ENCODE measurements at places on chromosomes 12 and 14.
A peak's percentile ranks its signal among the peaks of the same experiment; 100 is the strongest.

- H3K4me3 ChIP-seq, result no peak overlapping the region
- no peak overlapping the region for H3K27ac ChIP-seq
- no peaks in the 10 kb centered on the region for H3K4me1 ChIP-seq
- no peaks in the 10 kb centered on the region for H3K36me3 ChIP-seq
These were observed 873.6 kb downstream of the C12orf50 start for GRCh38 chr12:87155621-87156020.

DNA sequence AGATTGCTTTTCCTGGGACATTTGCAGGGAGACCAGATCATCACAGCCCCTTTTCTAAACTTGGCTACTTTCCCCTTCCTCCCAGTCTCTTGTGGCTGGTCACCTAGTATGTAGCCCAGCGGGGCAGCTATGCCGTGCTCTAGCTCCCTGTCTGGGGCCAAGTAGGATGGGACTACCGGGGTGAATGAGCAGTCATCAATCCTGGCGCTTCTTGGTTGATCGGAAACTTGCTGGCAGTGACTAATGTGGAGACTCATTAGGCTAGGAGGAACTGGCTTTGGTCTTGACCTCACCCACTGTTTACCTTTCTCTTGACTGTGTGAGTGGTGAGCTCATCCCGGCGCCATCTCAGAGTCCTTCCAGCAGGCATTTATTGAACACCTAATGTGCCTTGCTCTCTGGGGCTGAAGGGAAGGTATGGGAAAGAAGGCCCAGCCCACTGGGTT lies 15.9 kb downstream of the PLEKHG3 start:
- DNase-seq, result no peak
- no peaks in the 10 kb centered on the region for H3K36me3 ChIP-seq
- H3K27ac ChIP-seq, result no peak overlapping the region
- H3K4me3 ChIP-seq, result no peak overlapping the region
- no peaks in the 10 kb centered on the region for H3K27me3 ChIP-seq

DNA sequence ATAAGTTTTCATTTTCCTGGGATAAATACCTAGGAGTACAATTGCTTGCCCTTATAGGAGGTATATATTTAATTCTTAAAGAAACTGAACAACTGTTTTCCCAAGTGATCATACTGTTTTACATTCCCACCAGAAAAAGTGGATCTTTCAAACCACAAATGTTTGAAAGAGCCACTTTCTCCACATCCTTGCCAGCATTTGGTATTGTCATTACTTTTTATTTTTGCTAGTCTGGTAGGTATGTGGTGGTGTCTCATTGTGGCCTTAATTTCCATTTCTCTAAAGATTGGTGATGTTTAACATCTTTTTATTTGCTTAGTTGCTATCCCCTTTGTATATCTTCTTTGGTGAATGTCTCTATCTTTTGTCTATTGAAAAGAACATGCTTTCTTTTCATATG lies 50.6 kb downstream of the CCDC91 start:
- H3K27me3 ChIP-seq, result no peaks in the 10 kb centered on the region
- H3K27ac ChIP-seq, result no peak overlapping the region
- no peaks in the 10 kb centered on the region for H3K4me1 ChIP-seq
- DNase-seq, result no peak

DNA sequence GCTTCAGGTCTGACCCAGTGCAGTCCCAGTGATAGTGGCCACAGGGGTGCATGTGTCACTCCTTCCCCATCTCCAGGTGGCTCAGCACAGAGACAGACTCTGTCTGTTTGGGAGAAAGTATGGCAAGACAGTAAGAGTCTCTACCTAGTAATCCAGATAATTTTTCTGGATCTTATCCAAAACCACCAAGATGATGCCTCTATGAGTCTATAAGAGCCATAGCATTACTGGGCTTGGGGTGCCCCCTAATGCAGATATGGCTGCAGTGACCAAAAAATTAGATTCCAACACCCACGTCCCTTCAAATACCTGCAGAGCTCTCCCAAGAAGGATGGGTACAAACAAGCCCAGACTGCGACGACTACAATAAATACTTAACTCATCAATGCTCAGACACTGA lies 123.8 kb downstream of the GRIP1 start:
- no peaks in the 10 kb centered on the region for H3K4me1 ChIP-seq
- no peak overlapping the region for H3K4me3 ChIP-seq
- H3K27me3 ChIP-seq, result no peaks in the 10 kb centered on the region
- no peaks in the 10 kb centered on the region for H3K36me3 ChIP-seq
- no peak for DNase-seq

DNA sequence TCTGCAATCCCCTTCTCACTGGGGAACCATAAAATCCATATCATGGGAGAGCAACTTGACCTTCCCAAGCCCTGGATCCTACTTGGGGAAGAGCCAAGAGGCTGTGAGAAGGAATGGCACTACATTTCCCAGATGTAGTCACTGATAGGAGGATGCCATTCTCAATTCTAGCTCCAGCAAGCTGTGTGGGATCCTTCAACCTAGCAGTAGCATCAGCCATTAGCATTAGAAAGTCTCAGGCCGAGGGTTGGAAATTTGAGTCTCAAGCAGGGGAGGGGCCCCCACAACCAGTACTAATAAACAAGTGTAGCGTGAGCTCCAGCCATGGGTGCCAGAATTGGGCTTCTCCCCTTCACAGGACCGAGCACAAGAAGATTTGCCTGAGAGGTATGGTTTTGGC lies 84.3 kb upstream of the NELL2 start:
- DNase-seq, result no peak
- no peak overlapping the region for H3K4me3 ChIP-seq

DNA sequence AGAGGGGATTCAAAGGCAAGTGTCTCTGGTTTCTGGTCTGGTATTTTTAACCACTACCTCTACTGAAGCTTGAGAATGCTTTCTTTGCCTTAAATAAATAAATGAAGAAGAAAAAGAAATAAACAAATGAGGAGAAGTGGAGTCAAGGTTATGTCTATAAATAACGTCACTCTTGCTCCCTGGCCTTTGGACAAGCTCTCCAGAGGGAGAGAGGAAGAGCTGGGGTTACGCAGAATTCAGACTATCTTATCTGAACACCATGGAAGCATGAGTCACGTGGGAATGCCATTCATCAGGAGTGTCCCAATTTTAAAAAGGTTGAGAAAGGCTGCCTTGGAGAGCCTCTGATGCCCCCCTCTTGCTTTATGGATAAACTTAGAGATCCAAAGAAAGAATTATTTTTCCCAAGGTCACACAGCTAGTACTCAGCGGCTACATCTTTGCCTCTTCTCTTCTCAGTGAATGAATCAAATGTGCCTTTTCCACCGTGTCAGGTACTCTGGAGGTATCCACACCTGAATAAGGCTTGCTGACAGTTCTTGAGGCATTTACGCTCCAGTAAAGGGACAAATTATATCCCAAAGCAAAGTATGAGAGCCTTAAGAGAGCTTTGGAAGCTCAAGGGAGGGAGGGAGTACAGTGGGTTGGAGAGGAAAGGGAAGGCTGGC lies 12.9 kb upstream of the MSI1 start:
- H3K36me3 ChIP-seq, result no peaks in the 10 kb centered on the region
- no peak for DNase-seq
- H3K27me3 ChIP-seq, result peaks cover 23% of the 10 kb centered on the region
- no peak overlapping the region for H3K27ac ChIP-seq
- no peak overlapping the region for H3K4me3 ChIP-seq
- H3K4me1 ChIP-seq, result no peaks in the 10 kb centered on the region

DNA sequence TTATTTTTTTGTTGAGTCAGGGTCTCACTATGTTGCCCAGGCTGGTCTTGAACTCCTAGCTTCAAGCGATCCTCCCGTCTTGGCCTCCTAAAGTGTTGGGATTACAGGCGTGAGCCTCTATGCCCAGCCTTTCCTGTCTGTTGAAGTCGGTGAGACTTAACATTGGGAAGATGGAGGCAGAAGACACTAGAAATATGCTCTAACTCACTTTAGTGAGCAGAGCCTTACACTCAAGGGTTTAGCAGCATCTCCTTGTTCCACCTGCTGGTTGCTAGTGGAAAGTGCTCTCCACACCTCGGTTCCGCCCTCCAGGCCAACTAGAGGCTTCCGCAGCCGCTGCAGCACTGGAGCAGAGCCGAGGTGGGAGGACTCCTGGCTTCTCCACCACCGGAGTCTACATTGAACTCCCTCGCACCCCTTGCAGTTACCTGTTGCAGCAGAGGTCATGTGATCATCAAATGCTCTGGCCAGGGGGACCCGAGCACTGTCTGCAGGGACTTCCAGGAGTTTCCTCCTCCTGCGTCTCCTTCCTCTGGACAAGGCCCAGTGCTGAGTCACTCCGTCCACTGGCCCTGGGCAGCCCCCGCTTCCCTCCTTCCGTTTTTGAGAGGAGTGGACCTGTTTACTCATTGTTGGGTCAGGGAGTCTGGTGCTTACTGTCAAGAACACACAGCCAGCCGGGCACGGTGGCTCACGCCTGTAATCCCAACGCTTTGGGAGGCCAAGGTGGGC lies 9.4 kb upstream of the HVCN1 start:
- H3K27me3 ChIP-seq, result no peaks in the 10 kb centered on the region
- peak overlapping the region; percentile 31 for H3K4me3 ChIP-seq
- H3K27ac ChIP-seq, result peak overlapping the region; percentile 51
- DNase-seq, result peak; percentile 86

DNA sequence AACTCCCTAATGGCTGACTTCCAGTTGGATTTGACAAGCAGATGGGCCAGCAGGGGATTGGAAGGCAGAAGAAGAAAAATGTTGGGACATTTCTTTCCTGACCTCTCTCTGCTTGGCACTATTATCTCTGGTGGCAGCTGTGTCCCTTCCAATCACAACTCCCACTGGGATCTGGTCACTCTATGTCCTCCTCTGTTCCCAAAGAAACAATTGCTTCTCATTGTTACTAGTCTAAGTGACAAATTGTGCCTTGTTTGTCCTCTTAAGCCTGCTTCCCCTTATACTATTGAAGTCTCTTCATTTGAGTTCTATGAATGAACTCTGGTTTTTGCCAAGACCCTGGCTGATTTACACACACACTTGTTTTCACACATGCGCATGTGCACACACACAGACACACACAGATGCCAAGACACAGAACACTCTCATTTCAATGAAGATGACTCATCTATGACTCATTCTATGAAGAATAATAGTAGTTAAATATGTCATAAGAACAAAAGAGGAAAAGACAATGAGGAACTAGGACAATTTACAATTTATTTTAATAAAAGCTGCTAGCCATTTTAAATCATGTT lies 83.0 kb upstream of the FAR2 start:
- H3K27ac ChIP-seq, result no peak overlapping the region
- H3K4me1 ChIP-seq, result no peaks in the 10 kb centered on the region
- DNase-seq, result no peak
- H3K4me3 ChIP-seq, result no peak overlapping the region

DNA sequence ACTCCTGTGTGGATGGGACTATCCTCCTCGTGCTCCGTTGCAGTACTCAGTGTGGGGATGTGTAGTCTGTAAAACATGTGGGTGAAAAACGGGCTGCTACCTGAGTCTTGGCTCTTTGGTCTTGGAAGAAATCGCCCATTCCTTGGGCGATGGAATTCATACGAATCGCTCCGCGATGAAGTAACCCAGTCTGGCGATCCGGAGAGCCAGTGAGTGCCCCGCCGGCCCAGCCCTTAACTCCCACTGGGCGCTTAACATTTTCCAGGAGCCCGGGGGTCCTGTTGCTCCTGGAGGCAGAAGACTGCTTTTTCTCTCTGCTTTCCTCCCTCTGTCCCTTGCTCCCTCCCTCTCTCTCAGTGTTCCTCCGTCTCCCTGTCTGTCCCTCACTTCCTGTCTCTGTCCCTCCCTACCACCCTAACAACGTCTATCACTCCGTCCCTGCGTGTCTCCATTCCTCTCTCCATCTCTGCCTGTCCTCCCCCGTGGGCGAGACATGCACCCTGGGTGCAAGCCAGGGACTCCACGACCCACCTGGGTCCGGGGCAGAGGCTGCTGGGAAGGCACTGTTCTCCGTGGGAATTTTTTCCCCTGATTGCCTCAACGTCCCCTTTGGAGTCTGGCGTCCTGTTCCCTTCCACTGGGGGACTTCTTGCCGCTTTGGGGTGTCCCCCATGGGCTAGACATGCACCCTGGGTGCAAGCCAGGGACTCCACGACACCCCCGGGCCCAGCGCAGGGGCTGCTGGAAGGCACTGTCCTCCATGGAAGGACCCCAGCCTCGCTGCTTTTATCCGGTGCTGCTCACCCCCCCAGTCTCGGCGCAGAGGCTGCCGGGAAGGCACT lies 188.6 kb downstream of the ALG10 start:
- H3K36me3 ChIP-seq, result no peaks in the 10 kb centered on the region
- no peaks in the 10 kb centered on the region for H3K4me1 ChIP-seq
- DNase-seq, result no peak

- H3K36me3 ChIP-seq, result no peaks in the 10 kb centered on the region
- no peaks in the 10 kb centered on the region for H3K27me3 ChIP-seq
- H3K4me1 ChIP-seq, result peaks cover 6% of the 10 kb centered on the region
- DNase-seq, result no peak
These were observed 178.6 kb upstream of the PDE3A start for GRCh38 chr12:20189767-20190166.

DNA sequence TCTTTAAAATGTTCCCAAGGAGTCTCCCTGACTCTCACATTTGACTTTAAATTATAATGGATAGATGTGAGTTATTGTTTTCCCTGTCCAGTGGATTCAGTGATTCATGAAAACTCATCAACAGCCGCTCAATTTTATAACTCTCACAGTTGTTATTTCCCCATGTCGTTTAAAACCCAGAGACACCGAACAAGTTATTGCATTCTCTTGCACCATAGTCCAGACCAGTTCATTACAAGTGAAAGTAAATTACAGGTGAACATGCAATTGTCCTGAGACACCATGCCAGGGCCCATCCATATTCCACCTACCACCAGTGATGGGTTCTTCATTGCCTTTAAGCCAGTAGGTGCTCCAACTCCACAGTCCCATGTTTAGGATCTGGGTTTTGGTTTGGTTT lies 85.7 kb upstream of the CMKLR1 start:
- H3K36me3 ChIP-seq, result no peaks in the 10 kb centered on the region
- no peak overlapping the region for H3K4me3 ChIP-seq
- no peaks in the 10 kb centered on the region for H3K27me3 ChIP-seq
- H3K4me1 ChIP-seq, result no peaks in the 10 kb centered on the region
- no peak for DNase-seq

DNA sequence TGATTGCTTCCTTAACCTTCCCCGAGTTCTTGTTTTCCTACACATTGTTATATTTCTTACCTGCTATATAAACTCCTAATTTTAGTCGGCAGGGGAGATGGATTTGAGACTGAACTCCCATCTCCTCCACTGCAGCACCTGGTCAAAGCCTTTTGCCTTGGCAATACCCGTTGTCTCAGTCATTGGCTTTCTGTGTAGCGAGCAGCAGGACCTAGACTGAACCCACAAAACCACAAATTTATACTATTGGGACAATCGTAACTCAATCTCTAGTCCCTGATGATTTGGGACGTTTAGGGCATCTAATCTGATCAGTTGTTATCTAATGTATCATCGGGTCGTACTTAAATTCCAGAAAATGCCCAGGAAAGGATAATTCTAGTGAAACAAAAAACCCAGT lies 37.8 kb upstream of the BAZ1A start:
- no peaks in the 10 kb centered on the region for H3K36me3 ChIP-seq
- H3K4me3 ChIP-seq, result no peak overlapping the region

DNA sequence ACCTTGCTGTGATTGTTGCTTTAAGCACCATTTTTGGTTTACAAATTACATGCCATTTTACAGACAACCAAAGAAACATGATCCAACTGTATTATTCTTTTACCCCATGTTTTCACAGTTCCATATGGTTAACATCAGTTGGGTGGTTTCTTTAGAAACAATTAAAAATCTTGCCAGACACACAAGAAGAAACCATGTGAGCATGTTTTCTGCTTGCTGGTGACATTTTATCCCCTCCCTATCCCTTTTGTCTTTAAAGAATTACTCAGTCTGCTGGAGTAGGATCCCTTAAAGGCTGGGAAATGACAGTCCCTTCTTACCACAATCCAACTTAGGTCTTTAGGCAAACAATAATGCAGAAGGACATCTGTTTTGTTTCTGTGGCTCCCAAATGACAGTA lies 121.8 kb upstream of the PLXNC1 start:
- H3K36me3 ChIP-seq, result no peaks in the 10 kb centered on the region
- no peak overlapping the region for H3K4me3 ChIP-seq
- no peak for DNase-seq
